ENCODE measurements at places on chromosomes 16 and 17.

GRCh38 chr16:49653577-49653976 lies 202.3 kb downstream of the ZNF423 start:
- no peak for DNase-seq

GRCh38 chr16:81237942-81238295 lies 570 bp upstream of the BCO1 start:
- DNase-seq, result no peak

DNA sequence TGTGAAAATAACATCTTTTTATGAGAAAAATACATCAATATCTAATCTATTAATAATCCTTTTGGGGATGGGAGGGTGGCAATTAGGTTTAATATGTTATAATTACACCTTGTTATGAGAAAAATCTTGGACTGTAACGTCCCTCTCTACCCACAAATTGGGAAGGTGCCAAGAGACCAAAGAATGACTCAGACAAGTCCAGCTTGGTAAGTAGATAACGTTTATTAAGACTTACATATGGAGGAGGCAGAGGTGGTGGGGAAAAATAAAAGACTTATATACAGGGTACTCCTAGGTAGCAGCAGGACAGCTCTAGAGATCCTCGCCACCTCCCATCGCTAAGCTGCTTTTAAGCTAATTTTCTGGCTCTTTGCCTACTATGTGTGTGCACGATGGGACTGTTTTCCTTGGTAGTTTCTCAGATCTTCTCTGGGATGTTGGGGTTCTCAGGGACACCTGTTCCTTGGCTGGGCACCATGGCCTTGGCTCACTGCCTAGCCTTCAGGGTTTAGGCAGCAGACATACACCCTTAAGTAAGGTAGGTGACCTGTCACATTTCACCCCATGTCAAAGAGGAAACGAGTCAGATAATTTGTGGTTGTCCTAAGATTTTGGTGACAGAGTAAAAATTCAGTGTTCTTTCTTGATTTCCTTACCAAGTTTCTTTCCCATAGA lies 31.5 kb downstream of the RBL2 start:
- no peak for DNase-seq

DNA sequence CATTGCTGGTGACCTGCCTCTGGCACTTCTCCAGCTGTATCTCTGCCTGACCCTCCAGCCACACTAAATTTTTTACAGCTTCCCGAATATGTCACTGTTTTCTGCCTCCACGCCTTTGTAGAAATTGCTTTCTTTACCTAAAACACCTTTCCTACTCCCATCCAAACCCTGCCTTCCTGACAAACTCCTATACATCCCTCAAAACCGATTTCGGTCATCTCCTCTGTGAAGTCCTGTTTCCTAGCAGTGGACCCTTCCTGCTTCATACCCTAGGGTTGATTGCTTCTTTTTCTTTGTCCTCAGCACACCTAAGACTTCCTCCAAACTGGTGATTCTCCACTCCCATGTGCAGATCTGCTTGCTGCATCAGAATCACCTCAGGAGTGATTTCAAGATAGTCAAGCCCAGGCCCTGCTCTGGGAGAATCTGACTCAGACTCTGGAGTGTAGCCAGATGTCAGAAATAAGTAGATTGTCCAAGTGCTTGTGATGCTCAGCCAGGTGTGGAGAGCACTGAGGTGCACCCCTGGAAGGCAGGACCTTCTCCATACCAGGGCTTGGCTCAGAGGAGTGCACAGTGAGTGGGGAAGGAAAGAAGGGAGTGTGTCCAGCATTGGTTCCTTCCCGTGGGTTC lies 184.2 kb downstream of the COPRS start:
- no peak for DNase-seq

- no peak for DNase-seq
These were observed 19.8 kb upstream of the MARCHF10 start for GRCh38 chr17:62827746-62828485.

- no peak for DNase-seq
These were observed 30.0 kb upstream of the SLC5A10 start for GRCh38 chr17:18921912-18922451.

DNA sequence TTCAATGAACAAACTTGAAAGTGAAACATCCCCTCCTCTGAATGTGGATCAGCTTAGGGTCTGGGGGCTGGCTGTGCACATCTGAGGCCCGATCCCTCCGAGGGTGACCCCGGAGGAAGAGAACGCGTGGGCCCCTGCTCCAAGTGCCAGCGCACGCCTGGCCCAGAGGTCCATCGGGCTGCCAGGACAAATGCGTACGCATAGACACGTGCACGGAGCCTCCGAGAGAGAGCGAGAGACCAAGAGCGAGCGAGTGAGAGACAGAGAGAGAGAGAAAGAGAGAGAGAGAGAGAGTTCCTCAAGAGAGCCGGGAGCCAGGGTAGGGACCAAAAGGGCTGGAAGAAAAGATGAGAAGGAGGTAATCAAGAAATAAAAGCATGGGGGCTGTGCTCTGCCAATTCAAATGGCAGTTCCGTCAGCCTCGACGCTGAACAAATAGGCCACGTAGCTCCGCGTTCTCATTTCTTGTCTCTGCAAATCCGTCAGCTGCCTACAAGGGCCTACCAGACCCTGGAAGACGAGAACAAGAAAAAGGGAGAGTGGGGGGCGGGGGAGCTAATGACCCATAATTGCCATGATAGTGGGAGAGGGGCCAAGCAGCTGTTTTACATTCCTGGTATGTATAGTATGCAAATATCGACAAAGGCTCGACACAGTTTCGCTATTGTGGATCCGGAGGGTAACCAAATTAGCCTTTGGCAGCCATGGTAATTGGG lies 435.3 kb upstream of the ZFHX3 start:
- DNase-seq, result no peak

DNA sequence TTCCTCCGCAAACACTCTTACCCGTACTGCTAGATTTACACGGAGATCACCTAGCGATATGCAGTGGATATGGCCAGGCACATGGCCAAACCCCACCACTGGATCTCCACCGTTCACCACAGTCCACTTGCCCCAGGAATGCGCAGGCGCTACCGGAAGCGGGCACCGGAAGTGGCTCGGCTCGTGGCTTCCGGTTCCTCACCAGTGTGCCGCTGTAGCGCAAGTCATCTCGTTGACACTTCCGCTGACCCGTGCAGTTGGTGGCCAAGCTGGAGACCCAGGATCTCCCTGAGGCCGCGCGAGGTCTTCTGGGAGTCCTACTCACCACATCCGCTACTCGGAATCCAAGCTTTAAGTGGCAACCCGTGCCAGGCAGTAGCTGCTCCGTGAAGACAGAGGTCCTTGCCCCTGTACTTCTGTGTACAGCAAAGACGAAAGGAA lies 11.5 kb downstream of the ZNF597 start:
- peak; percentile 61 for DNase-seq

DNA sequence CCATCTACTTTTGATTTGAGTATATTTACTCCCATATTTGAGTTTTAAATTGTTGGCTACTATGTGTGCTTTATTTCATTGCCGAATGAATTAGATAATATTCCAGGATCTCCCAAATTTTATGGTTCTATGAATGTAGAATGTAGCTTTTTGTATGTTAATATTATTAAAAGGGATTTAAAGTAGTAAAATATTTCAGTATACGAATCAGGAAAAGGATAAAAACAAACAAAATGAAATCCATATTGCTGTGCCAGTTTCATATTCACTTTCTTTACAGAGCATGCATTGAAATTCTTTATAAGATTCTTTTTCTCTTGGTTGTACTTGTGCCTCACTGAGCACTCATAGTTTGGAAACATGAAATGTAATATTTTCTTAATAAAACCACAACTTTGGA lies 155.1 kb downstream of the CHD9 start:
- DNase-seq, result no peak

DNA sequence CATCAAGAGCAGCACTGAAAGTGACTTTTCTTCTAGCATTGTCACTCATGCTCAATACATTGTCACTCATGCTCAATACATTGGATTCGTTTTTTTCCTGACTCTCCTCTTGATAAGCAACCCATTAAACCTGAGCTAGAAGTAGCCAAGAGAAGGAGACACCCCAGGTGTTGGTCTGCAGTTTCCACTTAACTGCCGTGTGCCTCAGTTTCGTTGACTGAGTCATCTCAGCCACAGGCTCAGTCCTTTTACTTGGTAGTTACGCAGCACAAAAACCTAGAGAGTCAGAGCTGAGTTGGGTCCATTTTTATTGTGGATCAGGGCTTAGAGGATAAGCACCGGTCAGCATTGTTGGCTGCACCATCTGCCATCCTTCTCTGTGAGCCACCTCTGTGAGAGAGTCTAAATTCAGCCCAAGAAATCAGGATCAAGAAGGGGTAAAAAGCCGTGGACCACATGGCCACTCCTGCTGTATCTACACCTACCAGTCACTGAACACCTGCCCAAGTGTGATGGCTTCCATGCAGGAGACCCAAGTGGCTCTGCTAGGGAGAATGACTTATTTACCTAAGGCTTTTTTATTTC lies 11.3 kb downstream of the GINS2 start:
- DNase-seq, result no peak

GRCh38 chr17:50421308-50422051 lies 4.5 kb upstream of the ACSF2 start:
- no peak for DNase-seq

- DNase-seq, result no peak
These were observed 30.5 kb upstream of the CES5A start for GRCh38 chr16:55905651-55906050.

DNA sequence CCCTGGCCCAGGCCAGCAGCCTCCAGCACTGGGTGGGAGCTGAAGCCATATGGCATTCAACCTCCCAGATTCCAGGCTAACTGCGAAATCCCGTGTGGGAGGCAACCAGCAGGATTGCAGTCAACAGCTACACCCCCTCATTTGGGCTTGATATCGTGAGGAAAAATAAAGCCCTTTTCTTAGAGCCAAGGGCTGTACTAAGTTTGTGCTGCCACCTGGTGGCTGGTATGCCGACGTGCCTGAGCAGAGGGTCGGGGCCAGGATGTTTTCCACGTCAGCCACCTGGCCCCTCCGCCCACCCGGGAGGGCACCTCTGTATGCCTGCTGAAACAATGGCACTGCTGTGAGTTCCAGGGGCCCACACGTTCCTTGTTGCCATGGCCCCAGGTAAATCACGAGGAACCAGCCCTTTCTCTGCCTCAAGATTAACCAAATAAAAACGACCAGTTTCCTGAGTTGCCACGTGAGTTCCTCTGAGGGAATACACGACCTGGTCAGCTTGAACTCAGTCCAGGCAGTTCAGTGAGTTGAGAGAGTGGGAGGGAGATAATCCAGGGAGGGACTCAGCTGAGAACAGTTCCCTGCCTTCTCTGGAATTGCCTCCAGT lies 9.0 kb downstream of the TMEM98 start:
- peak; percentile 50 for DNase-seq

- DNase-seq, result no peak
These were observed 253.3 kb downstream of the STX8 start for GRCh38 chr17:9322326-9322725.

DNA sequence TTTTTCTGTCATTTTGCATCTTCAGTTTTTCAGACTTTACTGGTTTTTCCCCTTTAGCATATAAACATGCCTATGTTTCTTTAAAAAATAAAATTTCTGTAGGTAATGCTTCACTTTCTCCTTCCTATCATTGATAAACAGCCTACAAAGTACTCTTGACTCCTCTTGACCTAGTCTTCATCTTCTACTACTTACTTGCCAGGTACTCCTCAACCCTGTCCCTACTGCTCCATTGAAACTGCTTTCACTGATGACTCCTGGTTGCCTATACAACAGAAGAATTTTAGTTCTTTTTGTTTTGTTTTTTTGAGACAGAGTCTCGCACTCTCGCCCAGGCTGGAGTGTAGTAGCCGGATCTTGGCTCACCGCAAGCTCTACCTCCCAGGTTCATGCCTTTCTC lies 7.0 kb downstream of the DDX42 start:
- no peak for DNase-seq

DNA sequence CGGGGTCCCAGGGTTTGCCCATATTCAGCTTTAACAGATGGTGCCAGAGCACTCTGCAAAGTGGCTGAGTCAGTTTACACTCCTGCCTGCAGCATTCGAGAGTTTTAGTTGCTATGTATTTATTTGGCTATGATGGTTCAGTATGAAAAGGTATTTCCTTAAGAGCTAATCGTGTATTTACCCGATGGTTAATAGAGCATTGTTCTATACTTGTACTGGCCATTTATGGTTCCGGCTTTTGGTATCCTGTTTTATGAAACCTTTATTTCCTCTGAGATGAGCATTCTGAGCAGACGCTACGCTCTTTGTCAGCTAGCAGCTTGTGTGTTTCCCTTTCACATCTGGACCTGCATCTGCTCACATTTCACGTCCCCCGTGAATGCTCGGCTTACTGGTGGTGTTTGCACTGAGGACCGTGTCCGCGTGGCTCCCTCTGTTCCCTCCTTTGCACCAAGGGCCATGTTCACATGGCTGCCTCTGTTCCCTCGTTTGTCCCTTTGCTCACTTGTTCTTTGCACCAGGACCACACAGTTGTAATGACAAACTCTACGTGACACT lies 149.1 kb upstream of the CHMP6 start:
- DNase-seq, result no peak

DNA sequence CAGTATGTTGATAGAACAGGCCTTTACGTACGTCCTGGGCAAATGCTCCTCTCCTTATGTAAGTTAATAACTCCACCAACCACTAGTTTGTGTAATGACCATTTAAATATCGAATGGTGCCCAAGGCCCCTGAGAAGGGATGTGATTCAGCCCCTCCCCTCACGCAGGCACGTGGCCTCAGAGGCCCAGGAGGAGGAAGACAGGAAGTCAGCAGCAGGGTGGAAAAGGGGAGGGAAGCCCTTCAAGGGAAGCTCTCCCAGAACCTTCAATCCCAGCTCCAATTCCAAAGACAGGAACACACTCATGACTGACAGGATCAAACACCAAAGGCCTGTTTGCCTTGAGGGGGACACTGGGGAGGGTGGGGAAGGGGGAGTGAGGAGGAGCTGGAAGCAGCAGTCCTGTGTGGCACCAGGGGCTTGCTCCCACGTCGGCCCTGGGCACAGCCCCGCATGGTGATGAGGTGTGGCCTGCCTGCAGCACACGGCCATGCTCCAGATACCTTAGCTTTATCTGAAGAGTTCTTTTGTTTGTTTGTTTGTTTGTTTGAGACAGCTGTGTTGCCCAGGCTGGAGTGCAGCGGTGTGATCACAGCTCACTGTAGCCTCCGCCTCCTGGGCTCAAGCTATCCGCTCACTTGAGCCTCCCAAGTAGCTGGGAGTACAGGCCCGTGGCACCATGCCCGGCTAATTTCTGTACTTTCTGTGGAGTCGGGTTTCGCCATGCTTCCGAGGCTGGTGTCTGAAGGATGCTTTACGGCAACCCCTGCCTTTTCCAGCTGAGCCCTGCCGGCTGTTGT lies 105.0 kb downstream of the ZNF778 start:
- DNase-seq, result no peak

DNA sequence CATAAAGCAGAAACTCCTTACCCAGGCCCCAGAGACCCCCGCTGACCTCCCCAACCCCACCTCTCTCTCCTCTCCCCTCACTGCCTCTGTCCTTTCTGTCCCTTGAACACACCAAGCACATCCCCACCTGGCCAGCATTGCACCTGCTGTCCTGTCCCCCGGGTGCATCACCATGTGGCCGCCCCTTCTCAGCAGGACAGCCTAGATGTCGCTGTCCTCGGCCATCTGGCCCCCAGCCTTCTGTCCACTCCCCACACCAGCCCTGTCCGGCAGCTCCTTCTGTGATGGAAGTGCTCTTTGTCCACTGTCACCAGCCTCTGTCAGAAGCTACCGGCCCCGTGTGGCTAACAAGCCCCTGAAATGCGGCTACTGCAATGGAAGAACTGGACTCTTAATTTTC lies 12.3 kb upstream of the MPRIP start:
- no peak for DNase-seq
